ENCODE measurements at places on chromosomes 12 and 14.

- no peak for DNase-seq
These were observed 3.6 kb upstream of the IGFBP6 start for GRCh38 chr12:53093777-53094393.

GRCh38 chr12:65022421-65022820, 98.7 kb downstream of the WIF1 start:
- no peak for DNase-seq

DNA sequence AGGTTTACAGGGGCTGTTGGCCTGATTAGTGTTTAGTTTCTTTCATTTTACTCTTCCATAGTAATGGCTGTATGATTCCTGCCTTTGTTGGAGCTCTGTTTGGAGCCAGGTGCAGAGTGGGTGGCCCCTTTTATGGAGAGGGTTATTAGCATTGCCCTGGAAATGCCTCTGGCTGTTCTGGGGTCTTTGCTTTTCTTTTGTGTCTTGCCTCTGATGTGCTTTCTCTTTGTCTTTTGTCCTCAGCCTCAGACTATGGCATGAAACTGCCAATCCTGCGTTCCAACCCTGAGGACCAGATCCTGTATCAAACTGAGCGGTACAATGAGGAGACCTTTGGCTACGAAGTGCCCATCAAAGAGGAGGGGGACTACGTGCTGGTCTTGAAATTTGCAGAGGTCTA, 6.9 kb downstream of the MLEC start:
- DNase-seq = no peak

DNA sequence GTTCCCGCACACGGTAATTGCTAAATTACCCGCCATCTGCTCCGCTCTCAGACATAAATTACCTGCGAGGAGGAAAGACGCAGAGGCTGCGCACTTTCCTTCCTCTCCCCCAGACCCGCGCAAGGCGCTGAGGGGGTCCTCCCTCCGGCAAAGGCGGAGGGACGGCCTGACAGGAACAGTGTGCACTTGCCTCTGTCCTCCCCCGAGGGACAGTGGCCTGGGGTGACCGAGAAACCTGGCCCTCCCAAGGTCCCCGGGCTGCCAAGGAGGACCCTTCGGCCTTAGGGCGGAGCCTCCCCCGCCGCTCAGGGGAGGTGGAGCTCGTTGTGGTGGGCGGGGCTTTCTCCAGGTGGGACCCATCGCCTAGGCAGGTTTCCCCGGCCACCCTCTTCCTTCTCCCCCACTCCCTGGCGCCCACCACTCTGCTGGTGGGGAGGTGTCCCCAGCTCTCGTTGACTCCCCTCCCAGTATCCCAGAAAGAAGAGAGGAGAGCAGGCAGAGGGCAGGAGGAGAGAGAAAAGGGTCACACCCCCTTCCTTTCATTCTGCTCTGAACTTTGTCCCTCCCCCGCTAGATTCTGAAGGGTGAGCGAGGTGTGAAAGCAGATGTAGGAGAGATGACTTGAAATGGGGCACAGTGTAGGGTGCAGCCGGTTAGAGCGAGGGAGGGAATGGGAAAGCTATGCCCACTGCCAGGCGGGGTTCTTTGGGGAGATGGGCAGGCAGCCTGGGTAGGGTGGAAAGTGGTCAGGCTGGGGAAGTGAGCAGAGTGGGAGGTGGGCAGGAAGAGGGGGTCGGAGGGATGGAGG, 11.4 kb upstream of the CALCOCO1 start:
- DNase-seq = no peak

GRCh38 chr14:35747379-35747778, 61.7 kb downstream of the RALGAPA1 start:
- DNase-seq = no peak

DNA sequence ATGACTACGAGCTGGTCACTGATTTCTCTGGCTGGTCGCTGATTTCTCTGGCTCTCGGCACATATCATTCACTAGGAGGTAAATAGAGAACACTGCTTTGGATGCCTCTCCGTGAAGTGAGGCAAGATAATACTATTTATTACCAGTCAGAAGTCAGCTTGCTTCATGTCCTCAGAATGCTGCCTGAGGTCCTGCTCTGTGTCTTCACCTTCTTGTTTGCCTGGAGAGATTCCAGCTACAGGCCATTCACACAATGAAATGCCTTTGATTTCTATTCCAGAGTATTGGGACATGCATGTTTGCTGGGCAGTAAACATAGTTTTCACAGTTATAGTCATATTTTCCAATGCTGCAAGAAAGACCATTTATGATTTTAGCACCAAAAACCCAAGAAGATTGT, 106.7 kb downstream of the AEBP2 start:
- no peak for DNase-seq

GRCh38 chr14:33279865-33280264, 341.2 kb downstream of the NPAS3 start:
- no peak for DNase-seq

GRCh38 chr14:30607156-30607780, 14.9 kb upstream of the SCFD1 start:
- no peak for DNase-seq

DNA sequence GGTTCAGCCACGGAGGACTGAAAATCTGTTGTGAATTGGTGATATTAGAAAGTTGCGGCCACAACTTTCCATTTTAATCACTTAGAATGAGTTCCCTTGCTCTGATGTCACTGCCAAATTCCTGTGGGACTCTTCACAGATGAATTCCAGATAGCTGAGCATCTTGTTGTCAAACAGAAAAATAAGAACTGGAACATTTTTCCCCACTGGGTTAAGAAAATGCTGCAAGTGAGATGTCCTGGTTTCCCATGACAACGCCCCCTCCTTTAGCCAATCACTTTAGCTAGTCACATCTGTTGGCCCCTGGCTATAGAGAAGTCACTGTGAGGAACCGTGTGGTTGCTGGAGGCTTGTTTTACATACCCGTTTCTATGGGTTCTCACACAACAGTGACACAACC, 135.9 kb downstream of the KTN1 start:
- no peak for DNase-seq

- DNase-seq = peak; percentile 9
These were observed 125.6 kb upstream of the FGD4 start for GRCh38 chr12:32273712-32274111.

GRCh38 chr12:3520711-3521110, 29.7 kb downstream of the PRMT8 start:
- no peak for DNase-seq

GRCh38 chr12:30661210-30661609, 34.5 kb downstream of the IPO8 start:
- DNase-seq = no peak

DNA sequence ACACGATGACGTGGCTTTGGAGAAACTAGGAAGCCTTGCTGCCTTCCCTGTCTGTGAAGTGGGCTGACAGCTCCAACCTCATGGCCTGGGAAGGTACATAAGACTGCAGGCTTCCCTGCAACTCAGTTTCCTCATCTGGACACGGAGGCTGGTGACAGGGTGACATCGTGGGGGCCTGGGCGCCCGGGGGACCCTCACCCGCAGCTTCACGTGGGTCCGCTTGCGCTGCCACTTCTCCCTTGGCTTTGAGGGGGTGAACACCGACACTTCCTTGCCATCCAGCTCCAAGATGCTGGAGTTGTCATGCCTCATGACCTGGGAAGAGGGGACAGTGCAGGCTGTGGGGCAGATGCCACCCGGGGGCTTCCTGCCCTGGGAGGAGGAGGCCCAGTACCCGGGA, 7.6 kb downstream of the ARL6IP4 start:
- DNase-seq = no peak

- DNase-seq = no peak
These were observed 96.1 kb downstream of the IPO8 start for GRCh38 chr12:30599608-30600007.

DNA sequence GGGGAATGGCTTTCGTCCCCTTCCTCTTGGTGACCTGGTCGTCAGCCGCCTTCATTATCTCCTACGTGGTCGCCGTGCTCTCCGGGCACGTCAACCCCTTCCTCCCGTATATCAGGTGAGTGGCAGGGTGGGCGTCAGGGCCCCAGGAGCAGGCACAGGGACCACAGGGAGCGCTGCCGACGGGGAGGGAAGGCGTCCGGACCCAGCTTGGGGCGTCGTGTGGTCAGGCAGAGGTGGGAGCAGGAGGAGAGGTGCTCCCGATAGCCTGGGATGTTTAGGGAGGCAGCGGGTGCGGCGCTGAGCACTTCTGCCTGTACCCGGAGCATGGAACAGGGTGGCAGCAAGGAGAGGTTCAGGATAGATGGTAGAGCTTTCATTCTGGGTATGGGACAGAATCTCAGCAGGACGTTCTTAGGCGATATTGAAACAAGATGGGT, 444 bp downstream of the DRAM1 start:
- no peak for DNase-seq

DNA sequence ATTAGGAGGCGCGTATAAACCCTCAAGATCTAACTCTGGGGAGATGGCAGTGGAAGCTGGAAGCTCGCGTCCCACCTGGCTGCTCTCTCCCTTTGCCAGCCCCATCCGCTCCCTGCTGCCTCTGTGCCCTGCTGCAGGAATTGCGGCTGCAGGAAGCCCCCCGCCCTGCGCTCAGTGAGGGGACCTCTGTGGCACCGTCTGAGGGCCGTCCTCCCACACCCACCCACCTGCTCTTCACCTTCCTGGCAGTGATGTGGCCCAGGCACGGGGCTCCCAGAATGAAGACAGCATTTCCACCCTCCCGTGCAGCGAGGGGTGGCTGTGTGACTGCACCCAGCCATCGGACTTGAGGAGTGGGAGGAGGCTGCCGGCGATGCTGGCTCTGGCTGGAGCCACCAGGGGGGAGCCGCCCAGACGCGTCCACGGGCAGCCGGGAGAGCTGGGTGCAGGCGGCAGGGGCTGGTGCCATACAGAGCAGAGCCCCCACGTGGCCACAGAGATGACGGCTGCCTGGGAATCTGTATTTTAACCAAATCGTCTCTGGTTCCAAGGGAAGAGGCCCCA, 28.3 kb upstream of the GALNT9 start:
- DNase-seq = no peak

GRCh38 chr14:75182821-75183220, 6.4 kb upstream of the TMED10 start:
- no peak for DNase-seq

All from stimulated activated CD8-positive, alpha-beta memory T cell treated with anti-CD3 and anti-CD28 coated beads, Interleukin-4, amount 100 ng/mL, for 4 hours (primary cell).